ENCODE measurements at places on chromosomes 4 and X. TPM values are rescaled to one million over a fixed set of nuclear protein-coding genes. Genes with fewer than 3 reads are reported as not detected.

DNA sequence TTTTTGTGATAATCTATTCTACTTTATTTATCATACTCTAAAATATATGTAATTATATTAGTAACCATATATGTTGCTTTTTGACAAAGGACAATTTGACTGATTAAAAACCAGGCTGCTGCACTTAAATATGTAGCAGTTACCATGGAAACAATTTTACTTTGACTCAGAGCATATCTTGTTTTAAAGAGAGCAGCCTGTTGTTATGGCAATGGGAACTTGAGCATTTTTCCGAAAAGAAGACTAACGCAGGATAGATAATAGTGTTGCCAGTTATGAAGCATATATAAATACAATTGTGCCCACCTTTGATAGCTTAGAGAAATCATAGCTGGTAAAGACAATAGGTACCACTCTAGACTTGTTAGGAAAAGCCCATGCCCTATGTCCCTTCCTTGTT lies 283.0 kb downstream of the GASK1B start:
- no peaks in the 10 kb centered on the region for H3K36me3 ChIP-seq
- H3K4me1 ChIP-seq: no peaks in the 10 kb centered on the region
- no peak for DNase-seq
- H3K27ac ChIP-seq: no peak overlapping the region
- H3K4me3 ChIP-seq: no peak overlapping the region

GRCh38 chr4:135282676-135283075 lies 1081.1 kb upstream of the PABPC4L start:
- H3K27ac ChIP-seq: no peak overlapping the region
- H3K4me1 ChIP-seq: no peaks in the 10 kb centered on the region
- DNase-seq: no peak
- no peaks in the 10 kb centered on the region for H3K27me3 ChIP-seq
- no peaks in the 10 kb centered on the region for H3K36me3 ChIP-seq

- no peak for DNase-seq
- no peak overlapping the region for H3K4me3 ChIP-seq
- H3K27me3 ChIP-seq: no peaks in the 10 kb centered on the region
Observed at GRCh38 chr4:108361446-108361820, 192.7 kb upstream of the LEF1 start.

DNA sequence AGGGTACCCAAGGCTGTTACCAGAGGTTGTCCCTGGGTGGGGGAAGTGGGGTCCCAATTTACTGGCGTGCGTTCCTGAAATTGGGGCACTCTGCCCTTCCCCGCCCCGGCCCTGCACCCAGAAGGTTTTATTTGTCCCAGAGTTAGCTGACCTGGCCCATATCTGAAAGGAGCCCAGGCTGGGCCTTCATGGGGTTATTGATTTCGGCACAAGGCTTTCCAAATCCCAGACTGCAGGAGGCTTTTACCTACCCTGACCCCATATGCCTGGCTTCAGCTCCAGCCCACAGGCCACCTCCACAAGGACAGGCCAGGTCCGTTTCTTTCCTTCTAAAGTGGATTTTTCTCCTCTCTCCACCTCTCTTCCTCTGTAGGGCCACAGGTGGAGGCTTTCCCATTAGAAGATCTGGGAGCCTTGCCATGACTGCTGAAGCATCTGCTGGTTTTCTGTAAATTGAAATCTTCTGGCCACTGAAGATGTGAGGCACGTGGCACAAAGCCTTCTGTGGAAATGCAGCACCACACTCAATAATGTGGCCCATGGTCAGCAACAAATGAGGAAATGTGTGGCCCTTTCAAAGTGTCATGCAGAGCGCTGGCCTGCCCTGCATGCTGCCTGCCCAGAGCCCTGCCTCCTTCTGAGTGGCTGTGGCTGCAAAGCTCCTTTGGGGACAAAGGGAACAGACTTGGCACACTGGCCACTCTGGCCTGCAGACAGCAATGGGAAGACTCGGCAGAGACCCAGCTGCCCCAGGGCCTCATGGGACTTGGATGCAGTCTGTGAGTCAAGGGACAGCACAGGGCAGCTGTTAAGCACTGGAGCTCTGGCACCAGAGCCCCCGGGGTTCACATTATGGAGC lies 43.1 kb upstream of the MTM1 start:
- H3K27me3 ChIP-seq: no peaks in the 10 kb centered on the region
- no peak overlapping the region for H3K27ac ChIP-seq
- H3K4me3 ChIP-seq: no peak overlapping the region
- H3K36me3 ChIP-seq: no peaks in the 10 kb centered on the region
- DNase-seq: no peak
- no peaks in the 10 kb centered on the region for H3K4me1 ChIP-seq

DNA sequence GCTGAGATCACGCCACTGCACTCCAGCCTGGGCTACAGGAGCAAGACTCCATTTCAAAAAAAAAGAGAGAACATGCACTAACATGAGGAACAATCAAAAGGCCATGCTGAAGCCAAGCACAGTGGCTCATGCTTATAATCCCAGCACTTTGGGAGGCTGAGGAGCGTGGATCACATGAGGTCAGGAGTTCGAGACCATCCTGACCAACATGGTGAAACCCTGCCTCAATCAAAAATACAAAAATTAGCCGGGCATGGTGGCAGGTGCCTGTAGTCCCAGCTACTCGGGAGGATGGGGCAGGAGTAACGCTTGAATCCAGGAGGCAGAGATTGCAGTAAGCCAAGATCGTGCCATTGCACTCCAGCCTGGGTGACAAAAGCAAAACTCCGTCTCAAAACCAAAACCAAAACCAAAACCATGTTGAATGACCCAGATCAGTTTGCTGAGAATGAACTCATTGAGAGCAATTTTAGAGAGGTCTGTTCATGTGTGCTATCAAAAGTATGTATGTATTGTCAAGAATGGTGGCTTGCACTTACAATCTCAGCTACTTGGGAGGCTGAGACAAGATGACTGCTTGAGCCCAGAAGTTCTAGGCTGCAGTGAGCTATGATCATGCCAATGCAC lies 44.8 kb downstream of the PDS5A start:
- peak; percentile 14 for DNase-seq
- peaks cover 20% of the 10 kb centered on the region for H3K36me3 ChIP-seq
- no peaks in the 10 kb centered on the region for H3K27me3 ChIP-seq
- no peak overlapping the region for H3K27ac ChIP-seq

The SPON2 gene
- 4.8 TPM for total RNA-seq

The CTAG2 gene
- not detected for total RNA-seq

The FAM199X gene
- total RNA-seq: 6.0 TPM
